Esophagus squamous epithelium (tissue), 5 donors: ENCODE measurements at places on chromosomes 2 and 18.

- H3K4me1 ChIP-seq = peaks cover 17% of the 10 kb centered on the region
- DNase-seq = no peak
- no peak overlapping the region for H3K27ac ChIP-seq
- H3K4me3 ChIP-seq = no peak overlapping the region
Observed at GRCh38 chr18:3061581-3062312, 48.8 kb upstream of the LPIN2 start.

DNA sequence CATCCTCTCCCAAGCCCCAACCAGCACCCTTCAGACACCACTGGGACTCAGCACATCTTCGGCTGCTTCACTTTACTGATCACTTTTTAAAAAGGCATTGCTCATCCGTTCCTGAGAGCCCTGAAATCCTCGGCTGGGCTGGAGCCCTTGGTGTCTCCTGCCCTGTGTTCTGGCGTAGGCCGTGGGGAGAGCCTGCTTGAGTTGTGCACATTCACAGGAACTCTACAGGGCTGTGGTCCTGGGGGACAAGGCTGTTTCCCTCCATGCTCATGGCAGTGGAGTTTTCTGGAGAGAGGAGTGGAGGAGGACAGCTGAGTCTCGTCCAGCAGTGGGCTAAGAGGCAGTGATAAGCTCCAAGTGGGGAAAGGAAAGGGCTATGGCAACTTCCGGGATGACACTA is 15.9 kb downstream of the CENPA start:
- no peaks in the 10 kb centered on the region for H3K36me3 ChIP-seq
- H3K27ac ChIP-seq = no peak overlapping the region
- no peak for DNase-seq
- H3K4me1 ChIP-seq = no peaks in the 10 kb centered on the region

DNA sequence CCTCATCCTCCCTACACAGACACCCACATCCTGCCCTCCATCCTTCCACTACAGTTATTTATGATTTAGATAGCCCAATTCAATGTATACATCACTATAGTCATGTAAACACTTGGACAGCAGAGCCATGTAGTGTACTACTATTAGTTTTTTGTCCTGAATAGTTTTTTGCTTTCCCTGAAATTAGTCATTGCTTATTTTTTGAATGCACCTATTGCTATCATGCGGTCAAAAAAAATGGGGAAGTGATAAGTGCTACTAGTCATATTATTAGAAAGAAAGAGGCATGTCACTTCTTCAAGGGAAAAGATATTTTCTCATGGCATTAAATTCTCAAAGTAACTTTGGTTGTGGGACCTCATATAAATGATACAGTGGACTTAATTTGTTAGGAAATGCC is 6.8 kb upstream of the GREB1 start:
- H3K4me1 ChIP-seq = no peaks in the 10 kb centered on the region
- H3K4me3 ChIP-seq = no peak overlapping the region
- H3K27ac ChIP-seq = no peak overlapping the region
- H3K27me3 ChIP-seq = no peaks in the 10 kb centered on the region
- no peak for DNase-seq

GRCh38 chr18:13562494-13563029 is 163.8 kb downstream of the FAM210A start:
- H3K27ac ChIP-seq = no peak overlapping the region
- H3K4me1 ChIP-seq = peaks cover 5% of the 10 kb centered on the region
- no peaks in the 10 kb centered on the region for H3K27me3 ChIP-seq
- no peaks in the 10 kb centered on the region for H3K36me3 ChIP-seq
- DNase-seq = no peak

GRCh38 chr2:201182650-201183364 is at the start of gene CASP10:
Gene CASP10 (plus strand): TSS chr2:201183141. CDS start chr2:201185778, 2,637 bp downstream.
- H3K27me3 ChIP-seq = no peaks in the 10 kb centered on the region
- no peak for DNase-seq
- peak within 1 kb of the TSS; percentile 86 for H3K27ac ChIP-seq
- H3K4me1 ChIP-seq = no peaks in the 10 kb centered on the region

GRCh38 chr2:151855111-151855510 is 26.9 kb upstream of the ARL5A start:
- DNase-seq = no peak
- H3K4me3 ChIP-seq = no peak overlapping the region
- no peaks in the 10 kb centered on the region for H3K36me3 ChIP-seq
- H3K4me1 ChIP-seq = peaks cover 4% of the 10 kb centered on the region
- H3K27ac ChIP-seq = no peak overlapping the region
- H3K27me3 ChIP-seq = no peaks in the 10 kb centered on the region

- H3K27ac ChIP-seq = no peak overlapping the region
- no peak for DNase-seq
- H3K4me1 ChIP-seq = no peaks in the 10 kb centered on the region
- H3K27me3 ChIP-seq = no peaks in the 10 kb centered on the region
- no peak overlapping the region for H3K4me3 ChIP-seq
Observed at GRCh38 chr2:41763141-41763540, 284.7 kb upstream of the PKDCC start.

DNA sequence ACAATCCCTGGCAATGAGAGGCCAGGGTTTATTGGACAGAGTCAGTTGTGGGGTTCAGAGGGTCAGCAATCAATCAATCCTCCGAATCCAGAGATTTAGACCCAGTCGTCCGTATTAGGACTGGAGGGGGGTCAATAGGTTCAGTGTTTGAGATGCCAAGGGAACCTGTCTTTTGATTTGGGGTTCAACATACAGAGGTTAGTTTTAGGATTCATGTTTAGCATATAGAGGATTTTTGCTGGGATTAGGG is 292 bp downstream of the GMPPA start:
- no peaks in the 10 kb centered on the region for H3K27me3 ChIP-seq
- no peaks in the 10 kb centered on the region for H3K36me3 ChIP-seq
- H3K27ac ChIP-seq = peak overlapping the region; percentile 97
- no peak for DNase-seq

DNA sequence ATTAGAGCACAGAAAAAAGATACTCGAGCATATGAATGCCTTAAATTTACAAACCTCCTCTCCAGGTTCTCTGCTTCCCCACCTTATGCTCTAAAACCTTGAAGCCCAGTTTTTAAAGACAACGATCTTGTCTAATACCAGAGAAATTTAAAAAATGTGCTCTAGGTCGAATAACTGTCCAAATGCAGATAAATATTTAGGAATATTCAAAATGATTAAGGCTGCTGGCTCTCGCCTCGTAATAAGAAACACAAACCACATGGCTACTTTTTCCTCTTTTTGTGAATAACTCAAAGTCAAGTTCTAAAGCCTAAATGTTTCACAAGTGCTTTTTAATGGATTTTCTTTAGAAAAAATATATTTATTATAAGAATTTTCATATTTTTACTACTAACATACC is 101.3 kb downstream of the SATB2 start:
- H3K4me3 ChIP-seq = no peak overlapping the region
- no peak overlapping the region for H3K27ac ChIP-seq
- H3K4me1 ChIP-seq = no peaks in the 10 kb centered on the region
- DNase-seq = no peak
- no peaks in the 10 kb centered on the region for H3K27me3 ChIP-seq

GRCh38 chr2:120702061-120702460 is 33.6 kb upstream of the GLI2 start:
- no peak overlapping the region for H3K4me3 ChIP-seq
- H3K27ac ChIP-seq = no peak overlapping the region
- H3K4me1 ChIP-seq = no peaks in the 10 kb centered on the region
- no peaks in the 10 kb centered on the region for H3K36me3 ChIP-seq
- DNase-seq = no peak
- peaks cover 45% of the 10 kb centered on the region for H3K27me3 ChIP-seq

DNA sequence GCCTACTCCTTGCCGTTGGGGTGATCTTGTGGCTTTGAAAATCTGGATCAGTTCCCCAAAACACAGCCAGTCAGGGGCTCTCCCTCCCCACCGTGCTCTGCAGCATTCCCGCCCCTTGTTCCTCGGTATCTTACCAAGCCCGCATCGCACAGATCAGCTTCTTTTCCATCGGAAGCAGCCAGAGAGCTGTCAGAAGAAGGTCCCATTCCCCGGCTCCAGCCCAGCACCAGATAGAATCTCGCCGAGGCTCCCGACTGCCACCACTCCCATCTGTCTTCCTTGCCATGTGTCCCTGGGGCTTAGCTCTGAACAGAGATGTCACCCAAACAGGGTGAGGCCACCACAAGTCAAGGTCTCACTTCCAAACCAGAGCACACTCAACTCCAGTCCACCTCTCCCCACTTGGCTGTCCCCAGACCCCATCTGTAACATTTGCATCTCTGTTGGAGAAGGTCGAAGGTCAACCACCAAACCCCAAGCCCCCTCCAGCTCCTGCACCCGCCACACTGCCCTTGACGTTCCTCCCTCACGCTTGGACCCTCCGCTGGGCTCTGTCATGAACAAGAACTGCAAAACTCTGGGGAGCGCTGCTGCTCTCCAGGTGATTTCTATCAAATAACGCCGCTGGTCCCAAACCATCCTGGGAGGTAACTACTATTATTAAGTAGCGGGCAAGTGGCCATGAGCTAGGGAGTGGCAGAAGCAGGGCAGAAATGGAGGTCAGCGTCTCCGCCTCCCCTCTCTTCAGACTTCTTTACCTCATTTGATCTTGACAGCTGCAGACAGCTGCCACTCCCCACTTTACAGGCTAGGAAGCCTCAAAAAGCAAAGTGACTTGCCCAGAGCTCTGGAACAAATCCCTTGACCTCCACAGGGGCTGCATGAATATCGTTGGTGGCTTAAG is 70.0 kb upstream of the TAF1B start:
- no peaks in the 10 kb centered on the region for H3K36me3 ChIP-seq
- no peak overlapping the region for H3K4me3 ChIP-seq
- no peak for DNase-seq
- peak overlapping the region; percentile 5 for H3K27ac ChIP-seq
- peaks cover 68% of the 10 kb centered on the region for H3K4me1 ChIP-seq

GRCh38 chr2:46041434-46041833 is 255.8 kb upstream of the EPAS1 start:
- peaks cover 57% of the 10 kb centered on the region for H3K4me1 ChIP-seq
- H3K27me3 ChIP-seq = no peaks in the 10 kb centered on the region
- no peak for DNase-seq
- no peaks in the 10 kb centered on the region for H3K36me3 ChIP-seq
- H3K4me3 ChIP-seq = no peak overlapping the region

DNA sequence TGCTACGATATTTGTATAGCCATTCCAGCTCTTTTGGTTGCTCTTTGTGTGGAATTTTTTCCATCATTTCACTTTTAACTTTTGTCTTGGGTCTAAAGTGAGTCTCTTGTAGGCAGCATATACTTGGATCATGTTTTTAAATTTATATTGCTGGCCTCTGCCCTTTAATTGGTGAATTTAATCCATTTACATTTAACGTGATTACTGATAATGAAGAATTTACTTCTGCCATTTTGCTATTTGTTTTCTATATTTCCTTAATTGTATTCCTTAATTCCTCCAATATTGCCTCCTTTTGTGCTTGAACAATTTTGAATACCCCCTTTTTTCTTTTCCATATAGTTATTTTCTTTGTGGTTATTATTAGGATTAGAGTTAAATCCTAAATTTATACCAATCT is 21.0 kb upstream of the ADNP2 start:
- no peaks in the 10 kb centered on the region for H3K27me3 ChIP-seq
- H3K36me3 ChIP-seq = no peaks in the 10 kb centered on the region
- H3K4me1 ChIP-seq = no peaks in the 10 kb centered on the region
- no peak for DNase-seq

GRCh38 chr2:161990741-161991140 is 83.3 kb downstream of the DPP4 start:
- no peaks in the 10 kb centered on the region for H3K4me1 ChIP-seq
- H3K36me3 ChIP-seq = no peaks in the 10 kb centered on the region
- no peak overlapping the region for H3K4me3 ChIP-seq
- no peak overlapping the region for H3K27ac ChIP-seq

DNA sequence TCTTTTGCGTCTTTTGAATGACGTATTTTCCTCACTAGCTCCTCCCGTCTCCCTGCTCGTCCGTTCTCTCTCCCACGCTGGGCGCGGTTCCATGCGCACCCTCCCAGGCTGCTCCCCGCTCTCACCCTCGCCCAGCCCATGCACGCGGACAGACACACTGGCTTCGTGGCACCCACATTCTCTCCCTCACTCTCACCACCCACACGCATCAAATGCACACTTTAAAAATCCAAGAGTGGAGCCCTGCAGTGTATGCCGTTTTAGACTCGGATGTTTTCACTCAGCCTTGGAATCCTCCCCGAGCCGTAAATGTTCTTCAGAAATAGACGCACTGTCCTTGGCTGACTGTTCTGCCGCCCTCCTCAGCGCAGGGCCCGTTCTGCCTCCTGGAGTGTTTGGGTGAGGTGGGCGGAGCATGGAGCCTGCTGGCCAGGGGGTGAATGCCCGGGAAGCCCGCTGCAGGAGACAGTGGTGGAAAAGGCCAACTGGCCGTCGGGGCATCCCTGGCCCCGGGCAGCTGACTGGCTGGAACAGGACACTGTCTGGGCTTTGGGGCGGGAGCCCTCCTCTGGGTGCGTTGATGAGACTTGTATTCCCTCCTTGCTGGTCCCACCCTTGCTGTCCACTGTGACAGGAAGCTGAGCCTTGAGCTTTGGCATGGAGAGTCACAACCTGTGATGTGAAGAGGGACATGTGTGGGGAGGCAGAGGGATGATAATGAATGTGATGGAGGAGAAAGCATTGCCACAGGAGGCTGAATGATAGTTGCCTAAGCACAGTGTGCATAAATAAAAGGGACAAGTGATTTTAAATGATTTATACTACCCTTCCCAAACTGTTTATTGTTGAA is 35.4 kb upstream of the LYPD6B start:
- H3K4me3 ChIP-seq = no peak overlapping the region
- no peaks in the 10 kb centered on the region for H3K4me1 ChIP-seq
- H3K36me3 ChIP-seq = no peaks in the 10 kb centered on the region
- no peaks in the 10 kb centered on the region for H3K27me3 ChIP-seq

DNA sequence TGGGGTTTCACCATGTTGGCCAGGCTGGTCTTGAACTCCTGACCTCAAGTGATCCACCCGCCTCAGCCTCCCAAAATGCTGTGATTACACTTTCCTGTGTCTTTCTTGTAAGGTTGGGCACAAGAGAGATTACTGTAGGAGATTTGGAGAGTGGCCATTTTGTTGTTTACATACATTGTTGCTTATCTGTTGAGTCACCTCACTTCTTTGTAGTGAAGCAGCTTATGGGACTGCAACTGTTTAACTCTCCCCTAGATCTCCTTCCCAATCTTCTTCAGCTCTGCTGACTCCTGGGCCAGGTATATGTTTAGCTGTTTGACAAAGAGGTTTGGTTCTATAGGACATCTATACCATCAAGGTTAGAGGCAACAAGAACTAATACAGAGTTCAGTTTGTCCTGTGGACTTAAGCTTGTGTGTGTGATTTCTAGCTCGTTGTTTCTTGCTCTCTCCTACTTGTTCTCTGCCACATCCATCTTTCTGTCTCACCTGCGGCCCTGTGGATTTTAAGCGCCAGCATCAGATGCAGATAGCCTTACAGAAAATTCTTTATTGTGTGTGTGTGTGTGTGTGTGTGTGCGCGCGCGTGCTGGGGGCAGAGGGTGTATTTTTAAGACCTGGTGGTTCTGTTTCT is 95.4 kb downstream of the HAUS1 start:
- H3K36me3 ChIP-seq = no peaks in the 10 kb centered on the region
- no peak overlapping the region for H3K4me3 ChIP-seq
- peaks cover 2% of the 10 kb centered on the region for H3K4me1 ChIP-seq
- no peak for DNase-seq
